Fibroblast of skin of right biceps (primary cell): ENCODE measurements at places on chromosomes 2 and 18.

DNA sequence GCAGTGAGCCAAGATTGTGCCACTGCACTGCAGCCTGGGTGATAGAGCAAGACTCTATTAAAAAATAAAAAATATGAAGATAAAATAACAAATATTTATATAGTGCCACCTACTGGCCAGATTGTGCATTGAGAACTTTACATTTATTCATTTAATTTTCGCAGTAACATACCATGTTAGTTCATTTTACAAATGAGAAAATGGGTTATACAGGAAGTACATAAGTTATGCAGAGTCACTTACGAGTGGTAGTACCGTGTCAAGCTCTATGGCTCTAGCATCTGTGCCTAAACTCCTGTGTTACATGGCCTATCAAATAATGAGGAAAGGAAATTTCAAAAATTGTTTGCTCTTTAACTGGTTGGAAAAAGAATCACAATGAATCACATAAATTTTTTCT, 27.9 kb downstream of the RIF1 start:
- DNase-seq: peak; percentile 25

GRCh38 chr2:45855374-45855773, 203.9 kb downstream of the PRKCE start:
- no peak for DNase-seq

DNA sequence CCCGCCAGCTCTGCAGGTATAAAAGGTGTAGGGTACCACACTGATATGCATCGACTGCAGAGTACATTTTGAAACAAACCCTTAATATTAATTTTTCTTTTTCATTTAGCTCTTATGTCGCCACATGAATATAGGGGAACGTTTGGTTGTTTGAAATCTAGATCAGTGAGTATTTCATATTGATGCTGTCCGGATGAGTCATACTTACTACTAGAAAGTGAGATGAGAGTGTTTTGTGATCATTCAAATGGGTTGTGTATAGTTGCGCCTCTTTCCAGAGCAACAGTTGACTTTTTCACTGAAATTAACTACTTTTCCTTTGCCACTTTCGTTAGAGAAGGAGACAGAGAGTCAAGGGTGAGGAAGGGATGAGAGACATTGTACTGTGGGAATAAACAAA, 24.6 kb downstream of the NPAS2 start:
- DNase-seq: no peak

DNA sequence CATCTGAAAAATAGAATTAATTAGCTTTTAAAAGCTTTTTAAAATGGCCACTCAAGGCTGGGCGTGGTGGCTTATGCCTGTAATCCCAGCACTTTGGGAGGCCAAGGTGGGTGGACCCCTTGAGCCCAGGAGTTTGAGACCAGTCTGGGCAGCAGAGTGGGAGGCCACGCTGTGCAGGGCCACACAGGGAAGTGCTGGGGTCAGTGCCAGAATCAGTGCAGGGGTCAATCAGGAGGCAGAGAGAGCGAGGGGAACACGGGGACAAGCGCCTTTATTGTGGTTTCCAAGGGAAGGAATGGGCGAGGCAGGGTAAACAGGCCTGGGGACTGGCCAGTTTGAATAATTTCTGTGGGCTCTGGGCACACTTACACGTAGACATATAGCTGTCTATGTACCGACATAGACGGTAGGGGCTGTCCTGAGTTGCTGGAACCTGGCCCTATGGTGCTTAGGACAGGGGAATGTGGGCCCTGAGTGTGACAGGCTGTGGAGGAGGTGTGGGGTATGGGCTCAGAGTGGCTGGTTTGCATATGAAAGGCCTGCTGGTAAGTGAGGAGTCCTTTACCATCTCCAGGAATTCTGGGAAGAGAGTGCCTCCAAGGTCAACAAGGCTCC, 42.9 kb downstream of the DYSF start:
- DNase-seq: no peak

DNA sequence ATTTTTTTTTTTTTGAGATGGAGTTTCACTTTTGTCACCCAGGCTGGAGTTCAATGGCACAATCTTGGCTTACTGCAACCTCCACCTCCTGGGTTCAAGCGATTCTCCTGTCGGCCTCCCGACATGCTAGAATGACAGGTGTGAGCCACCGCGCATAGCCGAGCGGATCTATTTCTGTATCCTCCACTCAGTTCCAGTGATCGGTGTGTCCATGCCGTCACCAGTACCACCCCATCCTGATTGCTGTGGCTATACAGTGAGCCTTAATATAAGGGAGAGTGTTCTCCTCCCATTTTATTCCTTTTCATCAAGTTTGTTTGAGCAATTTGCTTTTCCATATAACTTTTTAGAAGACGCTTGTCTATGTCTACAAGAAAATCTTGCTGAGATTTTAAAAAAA, 35.2 kb downstream of the RFX8 start:
- no peak for DNase-seq

DNA sequence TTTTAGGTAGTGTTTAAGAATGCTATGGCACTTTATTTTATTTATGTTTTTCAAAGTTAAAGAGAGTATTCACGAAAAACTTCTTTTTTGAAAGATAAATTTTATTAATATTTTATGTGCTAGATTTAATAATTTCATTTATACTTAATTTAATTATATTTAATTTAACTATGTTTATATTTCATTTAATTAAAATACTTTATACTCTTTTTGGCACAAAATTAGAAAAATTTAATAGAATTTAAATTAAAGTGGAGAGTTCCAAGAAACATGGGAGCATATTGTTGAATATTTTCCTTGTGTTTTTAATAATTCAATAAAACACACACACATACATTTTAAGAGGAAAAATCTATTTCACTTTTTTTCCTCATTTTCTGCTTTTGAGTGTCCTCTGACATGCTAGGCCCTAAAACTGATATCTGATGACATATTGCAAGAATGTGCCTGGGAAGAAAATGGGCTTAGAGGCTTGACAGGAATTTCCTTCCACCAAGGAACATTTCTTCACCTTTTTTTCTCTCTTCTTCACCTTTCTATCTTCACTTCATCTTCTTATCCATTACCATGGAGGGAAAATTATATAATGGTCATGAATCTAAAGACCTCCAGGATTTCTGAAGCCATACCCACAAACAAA, 15.4 kb downstream of the ARHGAP28 start:
- DNase-seq: peak; percentile 55

- no peak for DNase-seq
Measured at GRCh38 chr2:11745613-11746375, 638 bp upstream of the LPIN1 start.

GRCh38 chr2:191218292-191218898, 26.8 kb upstream of the MYO1B start:
- DNase-seq: peak; percentile 84

DNA sequence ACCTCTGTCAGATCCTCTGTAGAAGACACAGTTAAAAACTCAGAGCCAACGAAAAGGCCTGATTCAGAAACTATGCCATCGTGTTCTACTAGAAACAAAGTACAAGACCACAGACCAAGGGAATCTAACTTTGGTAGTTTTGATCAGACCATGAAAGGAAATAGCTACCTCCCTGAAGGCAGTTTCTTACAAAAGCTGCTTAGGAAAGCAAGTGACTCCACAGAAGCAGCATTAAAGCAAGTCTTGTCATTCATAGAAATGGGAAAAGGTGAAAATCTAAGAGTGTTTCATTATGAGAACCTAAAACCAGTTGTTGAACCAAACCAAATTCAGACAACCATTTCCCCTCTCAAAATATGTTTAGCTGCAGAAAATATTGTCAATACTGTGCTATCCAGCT, 58.2 kb downstream of the FSIP2 start:
- no peak for DNase-seq

DNA sequence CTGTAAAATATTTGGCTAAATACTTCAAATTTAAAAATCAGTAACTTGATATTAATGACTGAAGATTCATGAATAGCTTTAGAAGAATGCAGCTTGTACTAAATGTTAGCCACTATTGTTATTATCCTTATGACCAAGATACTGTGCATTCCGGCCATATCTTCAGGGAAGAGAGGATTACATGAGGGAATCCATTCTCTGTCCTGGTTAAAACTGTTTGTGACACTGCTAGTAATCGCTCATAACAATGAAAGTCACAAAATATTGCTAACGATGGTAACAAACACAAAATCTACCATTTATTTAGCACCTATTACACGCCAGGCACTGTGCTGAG, 217.7 kb downstream of the PRKCE start:
- DNase-seq: peak; percentile 78

DNA sequence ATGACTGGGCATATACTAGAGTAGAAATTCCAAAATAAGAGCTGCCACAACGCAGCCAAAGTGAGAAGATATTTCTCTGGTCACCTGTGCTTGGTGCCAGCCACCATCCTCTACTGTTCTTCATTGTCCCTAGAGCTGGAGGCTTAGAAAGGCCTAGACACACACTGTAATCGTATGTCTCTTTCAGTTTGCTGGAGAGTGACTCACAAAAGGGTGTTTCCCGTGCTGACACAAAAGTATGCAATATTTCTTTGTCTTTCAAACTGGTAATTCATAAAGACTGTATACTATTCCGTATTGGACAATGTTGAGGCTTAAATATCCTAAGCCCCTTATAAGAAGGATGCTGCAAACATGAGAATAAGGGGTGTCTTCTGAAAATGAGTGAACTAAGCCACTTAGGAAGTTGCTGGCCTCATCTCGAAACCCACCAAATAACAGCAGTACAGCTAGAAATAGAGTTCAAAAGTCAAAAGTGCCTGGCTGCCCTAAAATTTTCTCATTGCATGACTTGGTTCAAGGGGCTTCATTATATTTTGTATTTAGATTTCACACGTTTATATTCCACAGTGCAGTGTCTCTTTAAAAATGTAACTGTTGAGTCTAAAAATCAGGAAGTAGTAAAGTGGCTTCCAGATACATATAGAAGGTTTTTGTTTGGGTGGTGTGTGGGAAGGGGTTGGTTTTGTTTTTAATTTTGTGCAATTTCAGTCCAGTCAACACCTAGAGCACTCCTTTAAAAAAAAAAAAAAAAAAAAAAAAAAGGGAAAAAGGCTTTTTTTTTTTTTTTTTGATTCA, 601.1 kb downstream of the ARHGAP15 start:
- peak; percentile 11 for DNase-seq

DNA sequence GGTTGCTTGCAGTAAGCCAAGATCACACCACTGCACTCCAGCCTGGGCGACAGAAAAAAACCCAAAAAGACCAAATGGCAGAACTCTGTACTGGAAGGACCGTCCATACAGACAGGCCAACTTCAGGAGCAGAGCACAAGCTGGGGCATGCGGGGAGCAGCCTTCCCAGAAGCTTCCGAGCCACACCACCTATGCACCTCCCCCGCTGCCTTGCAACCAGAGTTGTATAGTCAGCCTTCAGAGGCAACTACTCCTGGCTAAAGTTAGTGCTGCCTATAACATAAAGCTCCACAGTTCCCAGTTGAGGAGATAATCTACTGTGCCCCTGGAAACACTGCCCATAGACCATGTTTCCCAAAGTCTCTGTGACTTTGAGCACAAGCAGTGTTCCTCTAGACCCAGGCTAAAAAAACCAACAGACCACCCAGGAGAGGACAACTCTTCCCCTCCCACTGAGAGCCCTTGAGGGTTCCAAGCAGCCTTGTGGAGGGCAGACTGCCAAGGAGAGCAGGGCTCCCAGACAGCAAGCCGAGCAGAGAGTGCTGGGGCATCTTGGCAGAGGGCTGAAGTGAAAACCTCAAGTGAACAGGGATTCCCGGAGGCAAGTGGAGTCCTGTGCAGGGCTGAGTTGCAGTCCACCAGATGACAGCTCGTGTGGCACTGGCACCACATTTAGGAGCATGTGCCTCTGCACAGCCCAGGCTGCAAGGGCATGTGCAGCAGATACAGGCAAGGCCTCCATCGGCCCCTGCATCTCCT, 6.8 kb downstream of the SFT2D3 start:
- DNase-seq: peak; percentile 13

- peak; percentile 72 for DNase-seq
Measured at GRCh38 chr2:64019083-64019974, at the start of gene VPS54. TSS of gene VPS54 (minus strand) at chr2:64019428. CDS start at chr2:63983999, 35,429 bp downstream.

DNA sequence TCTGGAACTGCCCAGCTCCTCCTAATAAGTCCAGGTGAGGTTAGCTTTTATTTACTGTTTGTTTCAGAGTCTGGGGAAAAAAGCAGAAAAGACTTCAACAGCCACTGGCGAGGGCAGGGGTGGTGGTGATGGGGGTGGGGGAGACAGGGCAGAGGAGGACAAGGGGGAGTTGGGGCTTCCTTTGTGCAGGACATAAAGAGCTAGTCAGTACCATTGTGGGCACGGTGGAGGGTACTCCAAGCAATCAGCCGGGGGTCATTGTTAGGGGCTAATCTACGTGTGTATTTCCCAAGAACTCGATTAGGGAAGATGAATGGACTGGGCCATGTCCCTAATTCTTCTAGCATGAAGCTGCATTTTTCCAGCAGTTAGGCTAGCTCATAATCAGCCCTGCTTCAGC, 2.8 kb upstream of the RAX start:
- DNase-seq: no peak

DNA sequence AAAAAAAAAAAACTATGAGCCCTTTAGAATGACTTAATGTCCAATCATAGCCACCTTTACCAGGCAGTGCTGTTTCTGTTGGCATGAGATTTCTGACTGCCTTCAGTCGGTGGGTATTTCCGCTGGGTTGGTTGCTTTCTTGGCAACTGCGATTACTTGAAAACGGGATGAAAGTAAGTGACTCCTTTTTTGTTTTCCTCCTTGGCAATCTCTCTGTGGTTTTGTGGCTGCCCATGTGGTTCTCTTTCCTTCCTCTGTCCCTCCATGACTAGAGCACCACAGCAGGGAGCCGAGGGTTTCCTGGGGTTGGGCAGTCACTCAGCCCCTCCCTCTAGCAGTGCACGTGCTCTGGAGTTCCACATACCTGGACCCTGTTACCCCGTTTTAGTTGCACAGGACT, 112.1 kb downstream of the KLHL29 start:
- DNase-seq: peak; percentile 53

GRCh38 chr2:26245810-26246209, 1.1 kb downstream of the HADHB start:
- DNase-seq: no peak

DNA sequence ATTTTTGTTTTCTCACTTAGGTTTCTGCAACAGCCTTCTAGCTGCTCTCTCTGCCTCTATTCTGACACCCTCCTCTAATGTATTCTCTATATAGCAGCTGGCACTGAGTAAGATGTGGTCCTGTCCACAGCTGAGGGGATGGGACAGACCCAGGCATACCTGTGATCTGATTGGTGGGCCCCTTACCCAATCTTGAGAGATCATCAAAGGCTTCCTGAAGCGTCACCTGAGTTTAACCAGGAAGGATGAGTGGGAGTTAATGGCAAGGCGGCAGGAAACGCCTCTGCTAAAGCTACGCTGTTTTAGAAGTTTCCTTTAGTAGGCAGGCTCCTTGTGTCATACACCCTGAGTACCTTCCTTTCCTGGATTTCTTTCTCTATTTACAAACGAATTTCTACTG, 5.7 kb upstream of the TET3 start:
- no peak for DNase-seq

GRCh38 chr2:218743068-218743467, 32.4 kb downstream of the TTLL4 start:
- no peak for DNase-seq

GRCh38 chr2:63035660-63036059, 15.0 kb upstream of the OTX1 start:
- DNase-seq: no peak

GRCh38 chr18:78080081-78080480, 830.4 kb downstream of the GALR1 start:
- DNase-seq: no peak

- no peak for DNase-seq
Measured at GRCh38 chr18:48940854-48941611, 9.7 kb downstream of the SMAD7 start.
